ENCODE measurements at places on chromosomes 6 and 20.

DNA sequence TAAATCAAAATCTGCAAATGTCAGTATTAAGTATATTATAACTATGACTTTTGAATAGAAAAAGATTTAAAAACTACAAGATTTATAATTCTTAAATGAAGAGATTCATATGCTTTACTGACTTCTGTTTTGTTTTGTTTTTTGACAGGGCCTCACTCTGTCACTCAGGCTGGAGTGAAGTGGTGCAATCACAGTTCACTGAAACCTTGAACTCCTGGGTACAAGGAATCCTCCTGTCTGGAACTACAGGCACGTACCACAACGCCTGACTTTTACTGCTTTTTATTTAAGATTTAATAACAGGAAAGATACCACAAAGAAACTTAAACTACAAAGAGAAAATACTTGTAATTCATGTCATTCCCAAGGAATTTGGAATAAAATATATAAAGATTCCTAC lies 940.2 kb upstream of the CITED2 start:
- DNase-seq = no peak

GRCh38 chr6:34028691-34029360 lies 117.1 kb downstream of the GRM4 start:
- no peak for DNase-seq

GRCh38 chr6:1164600-1164999 lies 147.3 kb upstream of the FOXQ1 start:
- DNase-seq = no peak

- DNase-seq = no peak
These were observed 104.3 kb downstream of the SLC23A2 start for GRCh38 chr20:4896971-4897497.

GRCh38 chr6:140208286-140208685 lies 833.8 kb upstream of the CITED2 start:
- DNase-seq = no peak

GRCh38 chr20:38957235-38957876 lies 4.8 kb upstream of the DHX35 start:
- no peak for DNase-seq

DNA sequence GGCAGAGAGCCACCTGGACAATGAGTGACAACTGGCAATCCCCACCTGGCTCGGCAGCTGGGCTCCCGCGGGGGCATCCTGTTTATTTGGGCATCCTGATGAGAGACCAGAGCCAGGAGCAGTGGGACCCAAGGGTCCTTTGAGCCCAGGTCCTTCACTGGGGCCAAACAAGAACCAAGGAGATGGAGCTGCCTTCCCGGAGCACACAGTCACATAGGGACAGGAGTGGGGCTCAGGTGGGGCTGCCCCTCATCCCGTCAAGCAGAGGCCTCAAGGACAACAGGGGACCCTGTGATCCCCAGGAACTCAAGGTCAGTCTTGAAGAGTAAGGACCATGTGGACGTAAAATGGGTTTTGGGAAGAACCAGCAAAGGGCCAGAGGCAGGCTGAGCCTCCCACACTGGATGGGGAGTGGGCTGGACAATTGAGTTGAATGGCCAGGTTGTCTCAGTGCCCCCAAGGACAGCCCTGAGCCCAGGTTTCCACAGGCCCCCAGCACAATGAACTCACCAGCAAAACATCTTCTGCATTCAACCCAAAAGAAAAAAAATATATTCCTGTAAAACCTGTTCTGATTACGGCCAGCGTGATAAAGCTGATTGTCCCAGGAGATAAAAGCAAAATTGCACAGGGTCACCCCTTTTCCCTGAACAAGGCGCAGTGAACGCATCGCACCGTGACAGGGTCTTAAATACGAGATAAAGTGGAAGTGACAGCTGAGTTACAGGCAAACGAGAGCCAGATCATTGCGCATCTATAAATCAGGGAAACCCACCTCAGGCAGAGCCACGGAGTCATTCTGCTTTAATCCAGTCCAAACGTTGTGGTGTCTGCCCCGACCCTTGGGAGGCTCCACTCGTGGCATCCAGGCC lies 86.2 kb downstream of the ANKRD60 start:
- DNase-seq = no peak

DNA sequence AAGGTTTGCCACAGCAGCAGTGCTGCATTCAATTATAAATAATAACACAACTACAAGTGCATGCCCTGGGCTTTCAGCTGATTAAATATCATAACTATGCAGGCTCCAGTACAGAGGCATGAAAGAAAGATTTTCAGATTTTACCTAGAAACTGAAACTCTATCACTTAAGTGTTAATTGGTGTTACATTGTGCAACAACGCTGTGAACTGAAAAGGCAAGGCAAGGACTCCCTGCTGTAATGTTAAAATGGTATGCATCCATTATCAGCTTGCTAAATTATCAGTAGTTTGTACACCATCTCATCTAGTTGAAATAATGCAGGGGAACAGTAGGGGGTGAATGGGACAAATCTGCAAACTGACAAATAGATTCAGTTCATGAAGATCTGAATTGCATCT lies 976.7 kb upstream of the MANEA start:
- no peak for DNase-seq

DNA sequence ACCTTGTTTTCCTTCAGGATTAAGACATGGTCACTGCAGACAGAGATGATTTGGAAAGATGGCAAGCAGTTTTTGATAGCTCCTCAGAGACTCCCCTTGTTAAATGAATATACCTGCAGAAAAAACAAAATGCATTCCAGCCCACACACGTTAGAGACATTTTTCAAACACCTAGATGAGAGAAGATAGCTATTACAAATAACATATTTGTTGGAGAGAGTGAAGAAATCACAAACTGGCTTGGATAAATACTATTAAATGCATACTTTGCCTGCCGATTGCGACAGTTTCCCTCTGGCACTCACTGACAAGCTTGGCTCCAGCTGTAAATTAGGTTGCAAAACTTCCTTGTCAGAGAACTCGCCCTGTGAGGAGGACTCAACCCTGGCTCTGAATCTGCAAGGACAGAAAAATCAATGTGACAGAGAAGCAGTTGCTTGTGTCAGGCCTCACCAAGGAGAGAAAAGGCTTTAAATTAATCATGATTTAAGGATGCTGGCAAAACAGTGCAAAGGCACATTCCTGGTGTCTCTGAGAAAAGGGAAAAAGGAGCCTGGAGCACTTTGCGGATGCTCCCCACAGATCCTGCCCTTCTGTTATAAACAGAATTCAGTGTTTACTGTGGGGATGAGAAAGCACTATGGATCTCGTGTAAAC lies 423.7 kb upstream of the MARCKS start:
- no peak for DNase-seq

- DNase-seq = no peak
These were observed 21.4 kb downstream of the RRBP1 start for GRCh38 chr20:17660667-17661066.

DNA sequence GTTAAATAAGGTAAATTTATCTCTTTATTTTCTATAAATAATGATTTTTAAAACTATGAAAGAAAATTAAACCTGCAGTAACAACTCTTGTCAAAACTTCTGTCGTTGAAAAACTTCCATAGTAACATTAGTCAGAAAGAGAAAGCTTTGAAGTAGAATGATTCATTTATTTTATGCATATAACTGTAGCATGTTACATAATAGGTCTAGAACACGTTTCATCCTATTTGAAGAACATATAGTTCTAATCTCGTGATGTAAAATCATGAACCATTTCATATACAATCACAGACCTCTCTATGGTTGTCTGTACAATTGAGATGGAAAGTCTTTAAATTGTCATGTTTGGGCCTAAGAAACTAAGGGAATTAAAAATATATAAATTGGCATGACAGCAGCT lies 61.3 kb upstream of the MYLIP start:
- DNase-seq = no peak

DNA sequence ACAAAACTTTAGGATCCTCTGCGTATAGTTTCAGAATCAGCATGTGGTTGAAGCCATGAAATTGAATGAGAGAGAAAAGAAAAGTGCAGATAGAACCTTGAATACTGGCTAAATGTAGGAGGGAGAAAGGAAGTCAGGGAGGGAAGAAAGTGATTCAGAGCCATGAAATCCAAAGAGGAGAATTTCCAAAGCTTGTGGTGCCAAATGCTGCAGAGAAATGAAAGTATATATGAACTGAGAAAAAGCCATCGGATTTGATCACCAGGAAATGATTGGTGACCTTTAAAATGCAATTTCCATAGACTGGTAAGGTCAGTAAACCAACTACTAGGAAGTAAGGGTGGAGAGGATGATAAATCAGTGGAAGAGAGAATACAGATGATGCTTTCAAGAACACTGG lies 142.3 kb downstream of the TFAP2A start:
- DNase-seq = no peak

DNA sequence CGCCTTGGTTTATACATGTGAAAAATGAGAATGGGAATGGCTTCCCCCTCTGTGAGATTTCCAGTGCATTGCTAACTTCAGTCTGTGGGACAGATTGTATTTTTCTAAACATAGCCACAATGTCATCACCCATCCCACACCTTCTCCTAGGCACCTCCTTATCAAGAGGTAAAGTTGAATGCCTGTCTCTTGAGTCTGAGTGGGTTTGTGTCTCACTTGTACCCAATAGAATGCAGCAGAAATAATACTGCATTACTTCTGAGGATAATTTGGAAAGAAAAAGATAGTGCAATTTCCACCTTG lies 27.9 kb downstream of the RIN2 start:
- DNase-seq = no peak

- no peak for DNase-seq
These were observed 25.7 kb upstream of the SIRT5 start for GRCh38 chr6:13548500-13549210.

DNA sequence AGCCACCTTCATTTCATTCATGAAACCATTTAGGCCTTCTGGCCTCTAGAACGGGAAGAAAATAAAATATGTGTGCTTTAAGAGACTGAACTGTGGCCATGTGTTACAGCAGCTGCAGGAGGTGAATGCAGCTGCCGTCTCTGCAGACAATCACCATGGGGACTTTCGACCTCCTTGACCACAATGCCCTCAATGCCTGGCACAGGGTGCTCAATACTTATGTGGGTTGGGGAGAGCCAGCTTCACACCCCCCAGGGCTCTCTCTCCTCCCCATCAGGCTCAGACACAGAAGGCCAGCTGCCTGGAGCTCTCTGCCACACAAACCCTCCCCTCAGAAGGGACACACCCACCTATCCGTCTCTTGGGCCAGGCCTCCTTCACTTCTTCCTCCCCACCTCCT lies 43.5 kb downstream of the ANKRD60 start:
- DNase-seq = no peak

DNA sequence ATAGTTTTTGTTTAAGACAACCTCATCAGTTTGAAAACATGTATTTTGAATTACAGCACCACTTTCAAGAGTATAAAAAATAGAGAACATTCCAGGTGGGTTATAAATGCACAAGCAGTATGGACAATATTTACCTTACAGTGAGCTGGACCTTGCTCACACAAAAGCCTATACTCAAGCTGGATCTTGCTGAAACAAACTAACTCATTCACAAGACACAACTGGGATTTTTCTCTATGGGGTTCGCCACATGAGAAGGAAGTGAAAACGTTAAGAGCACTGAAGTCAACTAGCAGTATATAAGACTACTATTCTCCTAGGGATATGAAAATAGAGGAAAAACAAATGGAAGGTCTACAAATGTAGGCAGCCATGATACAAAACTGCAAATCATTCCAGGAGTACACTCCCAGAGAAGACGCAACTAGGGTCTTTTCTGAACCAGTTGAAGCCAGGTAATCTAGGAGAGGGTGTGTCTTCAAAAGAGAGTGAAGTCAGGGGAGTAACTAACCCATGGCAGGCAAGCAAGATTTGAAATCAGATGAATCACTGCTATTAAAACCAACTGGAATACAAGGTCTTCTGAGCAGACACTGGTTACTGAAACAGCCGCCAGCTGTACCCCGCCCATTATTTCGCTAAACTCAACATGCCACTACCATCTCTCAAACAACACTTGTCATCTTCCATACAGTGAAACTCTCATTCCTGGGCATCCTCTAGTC lies 26.5 kb downstream of the STAU1 start:
- DNase-seq = no peak

DNA sequence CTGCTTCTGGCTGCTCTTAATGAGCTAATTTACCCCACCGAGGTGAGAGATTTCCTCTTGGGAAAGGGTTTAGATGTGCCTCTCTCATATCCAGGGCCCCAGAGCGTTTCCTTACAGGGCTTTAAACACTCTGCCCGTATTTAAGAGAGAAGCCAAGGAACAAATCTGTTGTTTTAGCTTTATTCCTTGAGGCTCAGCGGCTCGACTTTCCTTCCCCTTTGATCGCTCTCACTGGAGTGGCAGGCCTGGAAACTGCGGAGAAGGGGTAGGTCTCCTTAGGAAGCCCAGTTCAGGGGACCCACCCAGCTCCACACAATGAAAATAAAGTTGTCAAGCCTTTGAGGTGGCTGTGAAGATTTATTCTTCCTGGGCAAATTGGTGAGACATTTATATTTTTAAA lies 132.0 kb upstream of the JAG1 start:
- DNase-seq = no peak

DNA sequence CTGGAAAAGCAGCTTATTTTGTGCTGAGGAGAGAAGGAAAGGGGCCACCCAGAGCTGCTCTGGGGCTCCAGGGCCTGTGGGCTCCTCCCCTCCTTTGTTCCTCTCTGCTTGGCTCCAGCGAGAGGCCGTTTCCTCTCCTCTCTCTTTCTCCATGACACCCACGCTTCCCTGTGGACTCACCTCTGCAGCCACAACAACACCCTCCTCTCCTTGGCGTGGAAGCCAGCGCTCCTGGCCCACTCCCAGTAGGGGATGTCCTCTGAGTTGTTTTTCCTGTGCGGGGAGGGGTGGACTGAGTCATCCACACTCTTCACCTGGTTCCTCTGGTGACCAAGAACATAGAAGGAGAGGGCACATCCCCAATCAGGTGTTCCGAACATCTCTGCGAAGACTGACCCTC lies 4.9 kb upstream of the CDSN start:
- no peak for DNase-seq

- no peak for DNase-seq
These were observed 1325.6 kb downstream of the HACE1 start for GRCh38 chr6:103534095-103534494.

GRCh38 chr6:144194293-144194810 lies 44.0 kb downstream of the STX11 start:
- DNase-seq = no peak

- no peak for DNase-seq
These were observed 147.9 kb downstream of the GMDS start for GRCh38 chr6:2097464-2097863.

GRCh38 chr6:158629367-158630221 lies 14.9 kb downstream of the DYNLT1 start:
- DNase-seq = no peak

Data from stimulated activated CD4-positive, alpha-beta T cell treated with anti-CD3 and anti-CD28 coated beads, Interleukin-15, amount 100 ng/mL, for 1 hour (primary cell).